Stimulated activated CD8-positive, alpha-beta memory T cell treated with anti-CD3 and anti-CD28 coated beads, Interleukin-4, amount 100 ng/mL, for 4 hours (primary cell): ENCODE measurements at places on chromosomes 7 and 10.

- no peak for DNase-seq
Observed at GRCh38 chr10:109464949-109465348, 458.4 kb downstream of the XPNPEP1 start.

DNA sequence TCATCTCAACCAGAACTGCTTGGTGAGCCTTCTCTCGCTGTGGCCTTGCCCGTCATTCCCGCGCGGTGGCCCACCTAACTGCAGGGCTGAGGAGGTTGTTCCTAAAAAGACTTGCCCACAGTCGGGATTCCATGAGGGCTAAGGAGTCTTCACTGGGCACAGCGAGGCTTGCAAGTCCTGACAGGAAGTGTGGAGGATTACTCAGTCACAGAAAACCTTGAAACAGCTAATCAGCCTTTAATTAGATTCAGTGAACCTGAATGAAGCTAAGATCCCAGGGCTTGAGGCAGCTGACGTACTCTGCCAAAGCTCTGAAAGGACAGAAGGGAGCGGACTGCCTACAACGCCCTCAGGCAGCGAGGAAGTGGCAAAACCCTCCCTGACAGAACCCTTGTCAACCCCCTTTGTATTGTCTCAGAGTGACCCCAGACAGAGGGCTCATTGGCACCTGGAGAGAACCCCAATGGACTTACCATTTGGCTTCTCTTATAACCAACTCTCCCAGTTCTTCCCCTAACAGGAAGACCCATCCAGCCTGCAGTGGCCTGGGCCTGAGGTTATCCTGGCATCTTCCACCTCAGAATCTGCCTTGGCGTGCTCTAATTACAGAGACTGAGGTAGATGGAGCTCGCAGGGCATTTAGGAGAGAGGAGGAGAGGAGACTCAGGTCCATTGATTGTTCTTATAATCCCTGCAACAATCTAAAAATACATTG is 2.5 kb upstream of the LAMB4 start:
- no peak for DNase-seq

DNA sequence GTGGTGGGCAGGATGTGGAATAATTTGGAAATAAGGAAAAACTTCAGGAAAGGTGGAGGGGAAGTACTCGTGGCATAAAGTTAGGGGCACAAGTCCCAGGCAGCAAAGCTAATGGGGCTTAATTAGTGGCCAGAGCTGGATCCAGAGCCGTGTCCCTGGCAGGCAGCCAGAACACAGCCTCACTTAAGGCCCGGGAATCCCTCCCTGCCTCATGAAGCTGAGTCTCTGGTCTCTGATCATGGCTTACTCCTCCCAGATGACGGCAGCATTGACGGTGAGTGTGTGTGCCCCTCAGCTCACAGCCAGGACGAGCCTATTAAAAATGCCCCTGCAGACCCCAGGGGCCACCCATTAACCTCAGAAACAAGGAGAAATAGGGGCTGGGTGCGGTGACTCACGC is 48.2 kb upstream of the NPTX2 start:
- DNase-seq: no peak

DNA sequence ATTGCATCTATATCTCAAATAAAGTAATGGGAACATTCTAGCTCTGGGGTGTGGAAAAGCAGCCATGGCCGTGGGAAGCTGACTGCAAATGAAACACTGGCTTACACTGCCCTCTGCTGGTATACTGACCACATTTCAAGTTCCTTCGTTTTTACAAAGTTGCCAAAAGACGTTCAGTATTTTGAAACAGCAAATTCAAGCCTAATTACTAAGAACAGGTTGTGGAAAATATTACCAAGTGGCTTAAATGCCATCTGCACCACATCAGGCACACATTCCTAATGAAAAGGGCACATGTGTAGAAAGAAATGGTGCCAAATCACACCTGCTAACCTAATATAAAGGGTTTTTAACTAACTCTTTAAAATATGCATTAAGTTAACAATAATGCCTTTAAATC is 83.9 kb downstream of the JAZF1 start:
- DNase-seq: no peak

DNA sequence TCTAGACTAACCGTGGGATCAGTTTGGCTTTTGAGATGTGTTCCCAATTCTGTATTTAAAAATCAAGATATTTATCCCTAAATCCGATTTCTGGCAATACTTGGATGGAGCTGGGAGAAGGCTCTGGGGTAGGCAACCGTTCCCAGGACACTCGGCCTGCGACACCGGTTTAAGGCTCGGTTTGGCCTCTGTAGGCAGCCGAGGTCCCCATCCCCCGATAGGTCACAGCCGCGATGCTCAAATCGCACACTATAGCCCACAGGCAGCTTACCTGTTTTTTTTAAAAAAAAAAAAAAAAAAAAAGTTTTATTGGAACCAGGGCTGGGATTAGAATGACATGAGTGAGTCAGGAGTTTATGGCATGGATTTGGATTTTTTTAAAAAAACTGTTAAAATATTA is 729 bp upstream of the TAF3 start:
- no peak for DNase-seq

DNA sequence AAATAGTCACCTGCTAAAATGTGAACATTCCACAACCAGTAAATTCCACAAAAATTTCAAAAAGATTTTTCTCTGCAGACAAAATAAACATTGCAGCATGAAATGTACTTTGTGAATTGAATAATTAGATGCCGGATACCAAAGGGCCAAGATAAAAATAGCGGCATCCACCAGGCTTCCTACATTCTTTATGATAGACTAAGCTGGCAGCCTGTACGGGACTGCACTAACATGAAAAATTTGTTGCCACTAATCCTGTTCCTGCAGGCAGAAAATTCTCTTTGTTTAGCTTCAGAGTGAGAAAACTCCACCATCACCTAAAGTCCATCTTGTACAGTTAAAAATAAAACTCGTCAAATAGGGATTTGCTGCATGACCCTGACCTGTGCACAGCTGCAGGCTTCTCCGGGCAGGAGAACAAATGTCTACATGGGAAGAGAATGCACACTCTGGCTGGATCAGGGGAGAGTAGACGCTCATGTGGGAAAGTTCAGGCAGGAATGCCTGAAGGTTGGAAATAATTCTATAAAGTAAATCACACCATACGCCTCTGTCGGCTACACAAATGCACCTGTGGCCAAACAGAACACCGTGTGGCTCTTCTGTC is 15.6 kb upstream of the ADO start:
- no peak for DNase-seq

GRCh38 chr7:129188372-129188891 is at the start of gene SMO:
TSS of gene SMO (plus strand) at chr7:129188633. CDS start at chr7:129189152, 519 bp downstream.
- DNase-seq: no peak

- no peak for DNase-seq
Observed at GRCh38 chr7:27132214-27132613, 1.7 kb upstream of the HOXA4 start.

GRCh38 chr10:42924484-42924883 is 141.9 kb downstream of the BMS1 start:
- no peak for DNase-seq

DNA sequence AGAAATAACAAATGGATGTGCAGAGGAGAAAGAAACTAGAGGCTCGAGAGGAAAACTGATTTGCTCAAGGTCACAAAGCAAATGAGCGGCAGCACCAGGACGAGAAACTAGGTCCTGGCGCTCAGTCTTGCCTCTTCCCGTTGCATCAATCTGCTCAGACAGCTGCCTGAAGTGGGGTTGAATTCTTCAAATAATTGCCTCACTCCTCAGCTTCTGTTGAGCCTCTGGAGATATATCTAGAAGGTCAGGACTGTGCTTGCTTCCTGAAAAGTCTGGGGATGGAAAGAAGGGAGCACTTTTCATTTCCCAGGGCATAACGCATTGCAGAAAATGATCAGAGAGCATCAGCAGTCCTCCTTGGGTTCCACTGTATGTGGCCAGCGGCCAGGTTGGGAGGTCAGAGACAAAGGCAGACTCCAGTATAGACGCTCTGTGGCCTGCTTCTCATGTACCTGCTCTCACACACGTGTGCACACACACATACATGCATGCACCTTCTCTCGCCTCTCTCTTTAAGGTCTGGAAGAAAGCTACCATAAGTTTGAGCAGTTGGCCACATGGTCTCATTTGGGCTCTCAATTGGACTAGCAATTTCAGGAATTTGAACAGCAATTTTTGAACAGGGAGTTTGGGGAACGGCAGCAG is 83.7 kb upstream of the DUSP5 start:
- no peak for DNase-seq

DNA sequence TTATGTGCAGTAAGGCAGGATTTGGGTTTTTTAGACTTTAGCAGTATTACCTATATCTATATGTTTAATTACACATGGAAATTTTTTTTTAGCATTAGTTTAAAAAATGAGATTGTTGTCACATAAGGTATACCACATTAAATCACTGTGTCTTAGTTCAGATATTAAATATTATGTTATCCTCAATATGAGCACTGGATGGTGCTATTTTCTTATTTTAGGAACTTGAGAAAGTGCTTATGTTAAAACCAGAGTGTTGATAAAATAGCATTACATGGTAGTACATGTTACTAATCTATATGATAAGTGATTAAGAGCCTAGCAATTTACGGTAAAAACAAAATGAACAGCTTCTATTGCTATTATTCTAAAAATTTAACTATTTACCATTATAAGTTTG is 28.8 kb downstream of the MIOS start:
- DNase-seq: no peak

DNA sequence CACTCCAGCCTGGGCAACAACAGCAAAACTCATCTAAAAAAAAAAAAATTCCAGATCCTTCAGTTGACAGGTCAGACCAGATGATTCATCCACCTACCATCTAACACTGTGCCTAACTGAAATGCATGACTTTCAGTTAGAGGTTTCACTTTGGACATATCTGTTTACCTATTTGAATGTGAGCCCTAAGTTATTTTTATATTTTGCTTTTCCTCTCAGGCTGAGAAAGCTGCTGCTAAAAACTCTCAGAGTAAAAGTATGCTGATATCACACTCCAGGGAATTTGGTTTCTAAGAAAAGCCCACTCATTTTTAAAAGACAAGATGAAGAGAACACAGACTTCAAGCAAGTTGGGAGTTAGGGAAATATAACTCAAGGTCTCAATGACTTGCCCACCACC is 126.0 kb downstream of the SGMS1 start:
- no peak for DNase-seq

- no peak for DNase-seq
Observed at GRCh38 chr10:35208949-35209613, 82.4 kb downstream of the CREM start.

GRCh38 chr7:126228356-126229061 is 1024.2 kb downstream of the GRM8 start:
- DNase-seq: no peak

DNA sequence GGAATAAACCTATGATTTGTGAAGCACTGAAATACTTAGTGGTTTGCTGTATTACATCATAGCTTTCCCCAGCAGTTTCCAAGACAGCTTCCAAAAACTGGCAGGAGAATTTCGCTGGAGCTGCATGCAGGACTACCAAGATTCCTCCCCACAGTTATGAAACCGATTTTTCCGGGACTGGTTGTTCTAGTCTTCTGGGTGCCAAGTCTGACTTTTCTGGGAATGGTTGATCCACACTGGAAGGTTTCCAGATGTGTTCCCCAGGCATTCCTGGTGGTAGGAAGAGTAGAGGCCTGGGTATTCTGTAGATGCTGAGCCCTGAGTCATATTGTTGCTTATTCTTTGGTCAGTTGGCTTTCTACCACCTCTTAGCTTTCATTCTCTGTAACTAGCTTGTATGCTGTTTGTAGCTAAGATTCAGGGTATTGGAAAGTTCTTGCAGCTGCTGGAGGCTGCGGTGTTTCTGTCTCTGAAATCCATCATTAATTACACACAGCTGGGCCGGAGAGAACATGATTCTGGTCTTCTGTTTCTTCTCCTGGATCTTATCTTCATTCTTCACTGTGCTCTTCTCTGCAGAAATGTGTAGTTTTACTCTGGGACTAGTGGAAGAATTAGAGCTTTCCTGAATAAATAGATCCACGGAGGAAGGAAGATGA is 6.3 kb downstream of the ABCC2 start:
- no peak for DNase-seq

DNA sequence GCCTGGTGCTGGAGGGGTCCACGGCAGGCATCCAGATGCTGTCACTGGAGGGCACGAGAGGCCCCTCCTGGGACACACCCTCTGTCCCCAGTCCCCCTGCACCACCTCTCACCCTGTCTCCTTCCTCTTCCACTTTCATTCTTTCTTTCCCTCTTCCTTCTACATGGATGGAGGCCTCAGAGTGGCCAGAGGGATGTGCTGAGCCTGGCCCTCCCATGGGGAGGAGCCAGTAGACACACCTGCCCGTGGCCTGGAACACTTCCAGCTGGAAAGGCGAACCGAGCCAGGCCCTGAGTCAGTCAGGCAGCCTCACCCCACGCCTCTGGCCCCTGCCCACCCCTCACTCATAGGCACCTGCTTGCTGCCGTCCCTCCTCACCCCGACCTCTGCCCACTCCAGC is 55.9 kb upstream of the MXI1 start:
- no peak for DNase-seq
